ENCODE measurements at places on chromosomes 1 and 21.

DNA sequence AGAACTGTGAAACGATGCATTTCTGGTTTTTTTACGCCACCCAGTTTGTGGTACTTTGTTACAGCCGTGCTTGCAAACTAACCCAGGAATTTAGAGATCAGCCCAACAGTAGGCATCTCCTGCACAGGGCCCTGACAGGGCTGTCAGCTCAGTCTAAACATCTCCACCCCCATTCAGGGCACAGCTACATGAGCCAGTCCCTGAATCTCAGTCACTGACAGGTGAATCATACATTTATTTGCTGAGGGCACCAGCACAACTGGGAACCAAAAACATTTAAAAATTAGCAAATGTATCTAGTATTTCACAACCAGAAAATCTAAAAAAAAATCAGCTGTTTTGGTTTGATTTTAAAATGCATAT, 30.7 kb downstream of the PRDX6 start:
- DNase-seq: no peak

- DNase-seq: no peak
Observed at GRCh38 chr1:14842891-14843290, 244.4 kb downstream of the KAZN start.

DNA sequence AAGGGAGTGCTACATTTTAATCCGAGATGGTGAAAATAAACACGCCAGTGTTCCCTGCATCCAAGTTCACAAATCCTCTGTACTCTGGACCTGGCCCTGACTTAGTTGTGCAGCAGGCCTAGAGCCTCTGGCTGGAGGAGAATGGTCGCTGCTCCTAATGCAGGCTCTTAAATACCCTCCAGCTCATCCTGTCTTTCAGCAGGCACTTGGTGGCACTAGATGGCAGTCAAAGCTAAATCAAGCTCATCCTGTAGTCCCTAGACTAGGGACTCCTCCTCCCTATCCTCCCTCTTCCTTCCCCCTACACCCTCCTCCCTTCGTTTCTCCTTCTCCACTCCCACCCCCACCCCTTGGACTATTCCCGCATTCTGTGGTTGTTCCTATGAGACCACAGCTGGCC, 41.6 kb upstream of the MTR start:
- DNase-seq: peak; percentile 19

DNA sequence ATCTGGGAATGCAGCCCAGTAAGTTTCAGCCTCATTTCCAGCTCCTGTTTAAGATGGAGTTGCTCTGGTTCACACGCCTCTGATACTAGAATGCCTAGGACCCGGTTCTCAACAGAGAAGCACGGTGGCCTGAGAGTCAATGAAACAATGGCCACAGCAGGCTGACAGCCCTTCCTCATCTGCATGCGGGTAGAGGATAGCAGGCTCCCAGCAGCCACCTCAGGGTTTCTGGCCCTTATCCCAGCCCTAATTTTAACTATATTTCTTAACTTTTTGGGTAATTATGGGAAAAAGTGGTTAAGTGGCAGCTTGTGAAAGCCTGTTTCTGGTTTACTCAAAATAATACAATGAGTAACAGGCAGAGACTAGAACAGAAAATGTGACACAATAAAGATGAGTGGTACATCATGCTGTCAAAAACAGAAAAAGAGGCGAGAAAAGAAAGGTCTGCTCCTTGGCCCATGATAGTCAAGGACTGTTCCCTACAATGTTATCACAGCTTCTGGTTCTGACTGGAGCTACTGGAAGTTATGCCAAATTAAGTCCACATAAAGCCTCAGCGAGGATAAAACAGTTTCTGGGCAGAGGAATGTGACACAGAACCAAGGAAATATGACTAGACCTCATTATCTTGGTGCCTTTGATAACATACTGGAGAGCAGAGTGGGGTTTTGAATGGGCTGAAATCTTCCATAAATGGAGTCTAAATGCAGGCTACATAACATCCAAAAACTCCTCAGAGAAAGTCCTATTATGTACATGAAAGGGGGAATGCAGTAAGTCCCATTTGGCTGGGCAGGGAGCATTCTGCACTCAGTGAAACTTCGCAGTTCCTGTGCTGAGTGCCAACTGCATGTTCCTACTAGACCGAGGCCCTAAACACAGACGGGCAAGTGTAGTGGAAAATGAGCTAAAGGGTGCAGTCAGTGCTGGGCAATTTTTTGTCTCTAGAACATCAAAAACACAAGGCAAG, 92.1 kb downstream of the NIBAN1 start:
- no peak for DNase-seq

DNA sequence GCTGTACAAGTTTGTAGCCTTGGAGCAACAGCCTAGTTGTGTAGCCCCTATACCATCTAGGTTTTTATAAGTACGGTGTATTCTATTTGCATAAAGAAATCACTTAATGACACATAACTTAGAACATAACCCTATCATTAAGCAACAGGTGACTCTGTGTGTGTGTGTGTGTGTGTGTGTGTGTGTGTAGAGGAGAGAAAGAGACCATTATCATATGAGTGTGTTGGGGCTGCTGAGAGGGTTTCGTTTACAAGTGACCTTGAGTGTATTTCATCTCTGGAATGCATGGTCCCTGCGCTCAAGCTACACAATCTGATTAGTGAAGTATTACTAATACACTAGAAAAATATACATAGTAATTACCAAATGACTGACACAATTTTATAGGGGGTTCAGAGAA, 115.1 kb downstream of the RABGAP1L start:
- no peak for DNase-seq

- DNase-seq: no peak
Observed at GRCh38 chr21:24881506-24881905, 725.8 kb downstream of the MRPL39 start.

DNA sequence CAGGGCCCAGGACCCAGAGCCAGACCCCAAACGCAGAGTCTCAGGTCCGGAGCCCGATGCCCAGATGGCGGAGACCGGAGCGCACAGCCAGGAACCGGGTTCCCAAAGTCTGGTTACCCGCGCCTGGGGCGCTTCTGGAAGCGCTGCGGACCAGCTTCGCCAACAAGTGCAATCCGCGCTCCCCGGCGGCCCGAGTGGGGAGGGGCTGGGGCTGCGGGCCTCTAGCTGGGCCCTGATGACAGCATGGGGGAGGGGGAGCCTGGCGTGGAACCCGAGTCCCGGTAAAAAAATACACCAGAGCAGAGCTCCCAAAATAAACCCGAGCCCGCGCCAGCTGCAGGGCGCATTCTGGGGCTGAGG, 494 bp downstream of the NT5C1A start:
- no peak for DNase-seq

DNA sequence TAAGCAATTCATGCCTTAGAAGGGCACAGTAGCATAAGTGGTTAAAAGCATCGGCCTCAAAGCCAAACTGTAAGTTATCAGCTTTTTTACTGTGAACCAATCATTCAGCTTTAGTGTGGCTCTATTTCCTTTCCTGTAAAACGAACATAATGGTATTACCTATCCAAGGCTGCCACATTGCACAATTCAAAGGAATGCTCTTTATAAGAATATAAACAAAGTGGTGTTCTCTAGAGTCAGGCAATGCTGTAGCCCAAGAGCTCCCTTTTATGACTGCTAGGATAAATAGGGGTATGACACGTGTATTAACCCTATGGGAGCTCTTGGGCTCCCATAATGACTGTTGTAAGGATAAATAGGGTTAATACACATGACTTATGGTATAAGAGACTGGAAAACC, 25.4 kb downstream of the INTS7 start:
- DNase-seq: no peak

DNA sequence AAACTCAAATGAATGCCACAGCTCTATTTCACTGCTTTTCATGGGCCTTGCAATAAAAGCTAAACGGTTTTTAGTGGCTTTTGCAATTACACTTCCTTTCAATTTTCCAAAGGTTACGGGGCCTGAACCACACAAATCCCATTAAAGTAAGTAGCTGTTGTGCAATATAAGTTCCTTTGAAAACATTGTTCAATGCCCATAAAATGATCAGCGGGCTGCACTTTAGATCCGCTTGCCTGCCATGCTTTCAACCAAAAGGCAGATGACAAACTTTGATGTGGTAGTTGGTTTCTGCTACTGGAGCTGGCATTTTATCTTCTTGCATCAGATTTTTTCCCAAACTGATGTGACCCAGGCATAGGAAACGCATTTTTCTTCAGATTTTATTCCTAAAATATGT, 50.2 kb downstream of the PRRX1 start:
- DNase-seq: no peak

- DNase-seq: no peak
Observed at GRCh38 chr1:164713456-164714207, 154.6 kb downstream of the PBX1 start.

GRCh38 chr1:203227371-203228083, 1.9 kb downstream of the CHIT1 start:
- DNase-seq: no peak
